ENCODE measurements at places on chromosomes 4 and X.

GRCh38 chr4:90142081-90142480, 14.9 kb downstream of the CCSER1 start:
- DNase-seq, result peak; percentile 92

DNA sequence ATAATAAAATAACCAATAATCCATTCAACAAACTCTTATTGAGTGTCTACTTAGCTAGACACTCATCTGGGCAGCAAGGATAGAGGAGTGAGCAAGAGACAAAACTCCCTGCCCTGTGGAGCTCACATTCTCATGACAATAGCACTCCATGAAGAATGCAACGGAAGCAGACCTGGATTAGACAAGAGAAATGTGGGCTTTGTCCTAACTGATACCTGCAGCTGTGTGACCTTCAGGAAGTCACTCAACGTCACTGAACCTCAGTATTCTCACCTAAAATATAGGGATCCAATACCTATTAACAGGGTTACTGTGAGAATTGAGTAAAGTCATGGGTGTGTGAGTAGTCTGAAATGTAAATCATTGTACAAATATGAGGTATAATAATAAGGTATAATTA, 61.2 kb downstream of the NDNF start:
- DNase-seq, result no peak

- DNase-seq, result no peak
Observed at GRCh38 chrX:31099536-31100090, 27.8 kb upstream of the FTHL17 start.

DNA sequence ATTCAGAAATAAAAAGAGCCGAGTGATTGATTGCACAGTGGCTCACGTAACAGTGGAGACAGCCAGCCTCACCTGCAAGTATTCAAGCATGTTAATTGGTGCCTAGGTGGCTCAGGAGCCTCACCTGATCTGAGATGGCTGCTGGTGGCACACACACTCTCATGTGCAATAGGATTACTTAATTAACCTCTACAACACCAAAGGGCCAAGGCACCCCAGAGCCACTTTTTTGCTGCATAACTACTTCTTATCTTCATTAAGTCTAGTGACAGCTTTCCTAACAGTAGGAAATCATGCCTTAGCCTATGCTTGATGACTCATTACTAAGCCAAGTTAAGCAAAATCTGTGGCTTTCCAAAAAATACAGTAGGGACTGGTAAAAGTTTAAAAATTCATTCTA, 117.3 kb upstream of the NOCT start:
- no peak for DNase-seq

GRCh38 chr4:123299212-123299691, 97.3 kb upstream of the SPRY1 start:
- no peak for DNase-seq

DNA sequence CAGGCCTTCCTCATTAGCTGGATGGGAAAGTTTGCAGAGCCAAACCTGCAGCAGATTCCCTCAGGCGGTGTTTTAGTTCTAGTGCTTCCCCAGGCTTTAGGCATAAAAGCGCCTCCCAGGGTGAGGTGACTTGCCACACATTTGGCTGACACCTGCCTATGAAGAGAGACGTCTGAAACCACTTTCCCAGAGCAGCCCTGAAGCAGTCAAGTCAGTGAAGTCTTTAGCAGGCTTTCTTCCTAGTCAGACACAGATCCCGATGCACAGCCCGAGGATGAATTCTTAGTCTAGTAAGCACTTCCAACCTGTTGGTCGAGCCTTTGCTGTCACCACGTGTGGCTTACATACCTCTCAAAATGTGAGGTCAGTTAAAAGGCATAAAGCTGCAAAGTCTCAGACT, 484.1 kb downstream of the SMARCA1 start:
- no peak for DNase-seq

GRCh38 chr4:158182736-158183135, 9.9 kb upstream of the GASK1B start:
- no peak for DNase-seq

GRCh38 chrX:9352694-9353411, 112.0 kb upstream of the TBL1X start:
- no peak for DNase-seq

DNA sequence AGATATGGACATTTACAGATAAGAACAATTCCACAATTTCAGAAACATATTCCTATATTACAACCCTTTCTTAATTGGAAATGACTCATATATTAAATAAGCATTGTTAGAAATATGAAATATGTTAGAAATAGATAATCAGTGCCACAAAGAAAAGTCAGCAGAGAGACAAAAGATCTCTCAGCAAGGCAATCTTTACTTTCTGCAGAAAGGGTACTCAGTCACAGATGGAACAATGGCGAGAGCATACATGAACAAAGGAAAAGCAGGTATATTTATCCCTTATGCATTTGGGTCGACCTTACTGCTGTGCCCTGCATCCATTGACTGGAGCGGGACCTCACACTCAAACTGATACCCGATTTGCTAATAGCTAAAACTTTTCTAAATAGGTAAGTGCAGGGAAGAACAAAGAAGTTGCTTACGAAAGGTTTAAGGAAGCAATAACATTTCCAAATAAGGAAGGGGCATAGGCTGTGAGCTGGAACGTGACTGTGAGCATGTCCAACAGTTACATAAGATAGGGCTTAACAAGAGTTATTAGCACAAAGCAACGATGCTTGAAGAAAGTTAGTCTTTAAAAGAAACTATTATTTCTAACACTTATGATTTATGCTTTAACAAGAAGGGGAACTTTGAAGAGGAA, 40.8 kb downstream of the MGARP start:
- no peak for DNase-seq

GRCh38 chr4:82721819-82722423, 76.7 kb downstream of the SCD5 start:
- DNase-seq, result no peak

- no peak for DNase-seq
Observed at GRCh38 chr4:24105327-24106038, 215.6 kb upstream of the PPARGC1A start.

DNA sequence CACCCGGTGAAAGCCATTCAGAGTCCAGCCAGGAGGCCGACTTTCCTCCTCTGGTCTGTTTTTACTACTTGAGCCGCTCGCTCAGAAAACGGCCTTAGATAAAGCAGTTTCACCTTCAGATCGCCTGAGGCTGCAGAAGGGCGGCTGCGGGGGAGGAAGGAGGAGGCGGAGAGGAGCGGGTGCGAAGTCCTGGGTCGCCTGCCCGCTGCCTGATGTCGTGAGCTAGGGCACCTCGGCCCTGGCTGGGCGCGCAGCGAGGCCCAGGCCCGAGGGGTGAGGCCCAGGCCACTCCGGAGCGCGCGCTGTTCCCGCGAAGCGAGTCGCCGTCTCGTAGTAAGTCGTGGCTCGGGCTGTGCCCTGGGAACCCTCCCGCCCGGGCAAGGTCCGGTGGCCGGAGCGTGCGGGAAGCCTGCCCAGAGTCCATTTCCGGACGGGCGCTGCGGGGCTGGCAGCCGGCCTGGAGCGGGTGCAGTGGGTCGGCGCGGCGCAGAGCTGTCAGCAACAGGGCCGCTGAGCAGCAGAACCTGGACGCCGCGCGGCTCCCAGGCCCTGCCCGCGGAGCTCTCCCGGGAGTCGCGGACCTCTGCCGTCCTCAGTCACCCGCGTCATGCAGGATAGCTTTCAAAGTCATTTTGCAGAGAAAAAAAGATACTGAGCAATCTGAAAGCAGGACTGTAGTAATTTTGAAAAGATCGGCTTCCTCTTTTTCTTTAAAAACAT, 18.6 kb downstream of the TRIM2 start:
- no peak for DNase-seq
